Stimulated activated CD4-positive, alpha-beta T cell treated with anti-CD3 and anti-CD28 coated beads, Interleukin-1b, Interleukin-23, amount 100 ng/mL, for 1 hour (primary cell): ENCODE measurements at places on chromosomes 6 and 20.
A peak's percentile ranks its signal among the peaks of the same experiment; 100 is the strongest.

GRCh38 chr6:142112451-142113061 lies 20.2 kb upstream of the GJE1 start:
- peak; percentile 48 for DNase-seq

DNA sequence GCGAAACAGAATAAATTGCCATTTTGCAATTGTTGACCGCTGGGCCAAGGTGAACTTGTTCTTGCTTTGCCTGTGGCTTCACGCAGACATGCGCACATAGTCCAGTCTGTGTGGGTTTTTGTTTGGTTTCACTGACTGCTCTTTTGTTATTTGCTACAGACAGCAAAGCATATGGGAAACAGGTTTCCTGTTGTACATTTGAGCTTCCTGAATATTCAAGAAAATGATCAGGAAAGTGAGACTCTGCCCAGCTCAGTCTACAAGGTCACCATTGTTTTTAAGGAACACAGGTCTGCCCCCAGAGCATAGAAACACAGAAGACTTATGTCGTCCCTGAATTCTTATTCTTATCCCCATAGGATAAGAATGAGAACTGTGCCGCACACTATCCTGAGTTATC lies 55.6 kb downstream of the SASH1 start:
- no peak for DNase-seq

- DNase-seq, result no peak
These were observed 531.8 kb upstream of the JARID2 start for GRCh38 chr6:14713966-14714631.

GRCh38 chr6:90610301-90610750 lies 23.5 kb upstream of the MAP3K7 start:
- no peak for DNase-seq

GRCh38 chr6:3442431-3443220 lies 14.2 kb downstream of the SLC22A23 start:
- no peak for DNase-seq

DNA sequence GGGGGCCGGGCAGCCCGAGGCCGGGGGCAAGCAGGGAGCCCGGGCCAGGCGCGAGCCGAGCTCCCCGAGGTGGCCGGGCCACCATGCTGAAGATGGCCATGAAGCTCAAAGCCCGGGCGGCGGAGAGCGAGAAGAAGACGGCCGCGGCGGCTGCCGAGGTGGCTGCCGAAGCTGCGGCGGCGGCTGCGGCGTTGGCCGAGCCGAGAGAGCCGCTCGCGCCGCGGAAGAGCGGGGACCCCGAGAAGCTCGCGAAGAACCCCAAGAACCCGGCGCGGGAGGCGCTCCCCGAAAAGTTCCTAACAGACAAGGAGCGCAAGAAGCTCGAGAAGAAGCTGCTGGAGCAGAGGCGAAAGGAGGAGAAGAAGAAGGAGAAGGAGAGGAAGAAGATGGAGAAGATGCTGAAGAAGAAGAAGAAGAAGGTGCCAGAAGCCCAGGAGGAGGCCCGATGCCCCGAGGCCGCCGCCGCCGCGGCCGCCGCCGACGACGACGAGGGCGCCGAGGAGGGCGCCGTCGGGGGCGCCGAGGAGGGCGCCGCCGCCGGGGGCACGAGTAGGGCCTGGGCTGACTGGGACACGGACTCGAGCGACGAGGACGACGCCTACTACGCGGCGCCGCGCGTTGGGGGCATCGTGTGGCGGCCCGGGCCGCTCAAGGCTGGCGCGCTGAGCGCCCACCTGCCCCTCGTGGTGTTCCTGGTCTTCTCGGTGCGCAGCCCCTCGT lies 37.4 kb downstream of the GNAS start:
- DNase-seq, result no peak

DNA sequence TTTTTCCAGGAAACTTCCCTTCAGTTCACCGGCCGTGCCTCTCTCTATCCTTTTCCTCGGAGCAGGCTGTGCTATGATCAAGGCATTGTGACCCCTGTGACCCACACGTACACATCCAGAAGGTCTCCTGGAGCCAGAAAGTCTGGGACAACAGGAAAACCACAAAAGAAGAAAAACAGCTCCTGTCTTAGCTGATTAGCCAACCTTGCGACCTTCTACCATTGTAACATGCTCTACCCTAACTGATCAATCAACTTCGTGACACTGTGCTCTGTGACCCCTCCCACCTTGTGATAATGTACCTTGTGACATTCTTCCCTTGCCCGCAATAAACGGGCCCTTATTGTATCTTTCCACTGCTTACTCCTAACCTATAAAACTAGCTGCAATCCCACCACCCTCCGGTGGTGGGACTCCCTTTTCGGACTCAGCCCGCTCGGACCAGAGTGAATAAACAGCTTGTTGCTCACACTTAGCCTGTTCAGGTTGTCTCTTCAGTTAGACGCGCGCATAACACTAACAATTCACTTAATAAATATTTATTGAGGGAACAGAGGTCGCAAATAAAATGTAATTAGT lies 24.2 kb downstream of the ZNF311 start:
- no peak for DNase-seq

DNA sequence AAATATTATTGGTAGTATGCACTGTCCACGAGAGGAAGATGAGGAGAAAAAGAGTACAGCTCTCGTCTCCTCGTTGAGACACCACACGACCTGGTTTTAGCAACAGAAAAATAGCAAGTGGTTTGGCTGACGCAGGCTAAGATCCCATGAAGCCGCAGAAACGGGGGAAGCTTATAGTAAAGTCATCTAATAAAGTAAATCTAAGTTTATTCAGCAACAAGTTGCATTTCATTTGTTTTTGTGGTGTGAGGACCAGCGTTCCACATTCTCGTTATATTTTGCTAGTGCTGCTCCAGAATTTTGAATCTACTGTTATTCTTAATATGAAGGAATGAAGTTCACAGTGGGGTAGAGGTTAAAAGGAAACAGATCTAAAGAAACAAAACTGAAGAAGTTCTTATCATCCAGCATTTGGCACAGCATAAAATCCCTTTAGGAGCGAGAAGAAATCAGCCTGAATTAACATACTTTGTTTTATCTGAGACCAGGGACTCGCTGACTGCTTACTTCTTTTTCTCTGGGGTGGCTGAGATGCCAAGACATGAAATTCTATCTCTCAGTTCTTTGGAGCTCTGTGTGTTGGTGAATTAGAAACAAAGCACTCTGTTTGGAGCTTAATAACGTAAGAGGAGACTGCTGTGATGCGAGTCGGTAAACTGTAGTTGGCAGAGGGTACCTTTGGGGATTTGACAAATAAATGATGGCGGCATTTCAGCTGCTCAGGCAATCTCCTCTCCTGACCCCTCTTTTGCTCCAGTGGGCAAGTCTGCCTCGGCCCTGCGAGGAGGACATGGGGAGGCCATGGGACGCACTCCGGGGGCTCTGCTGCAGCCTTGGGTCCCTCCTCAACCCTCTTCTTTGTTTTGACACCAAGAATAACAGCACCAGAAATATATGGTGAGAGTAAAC lies 24.9 kb upstream of the IRF4 start:
- DNase-seq, result no peak

DNA sequence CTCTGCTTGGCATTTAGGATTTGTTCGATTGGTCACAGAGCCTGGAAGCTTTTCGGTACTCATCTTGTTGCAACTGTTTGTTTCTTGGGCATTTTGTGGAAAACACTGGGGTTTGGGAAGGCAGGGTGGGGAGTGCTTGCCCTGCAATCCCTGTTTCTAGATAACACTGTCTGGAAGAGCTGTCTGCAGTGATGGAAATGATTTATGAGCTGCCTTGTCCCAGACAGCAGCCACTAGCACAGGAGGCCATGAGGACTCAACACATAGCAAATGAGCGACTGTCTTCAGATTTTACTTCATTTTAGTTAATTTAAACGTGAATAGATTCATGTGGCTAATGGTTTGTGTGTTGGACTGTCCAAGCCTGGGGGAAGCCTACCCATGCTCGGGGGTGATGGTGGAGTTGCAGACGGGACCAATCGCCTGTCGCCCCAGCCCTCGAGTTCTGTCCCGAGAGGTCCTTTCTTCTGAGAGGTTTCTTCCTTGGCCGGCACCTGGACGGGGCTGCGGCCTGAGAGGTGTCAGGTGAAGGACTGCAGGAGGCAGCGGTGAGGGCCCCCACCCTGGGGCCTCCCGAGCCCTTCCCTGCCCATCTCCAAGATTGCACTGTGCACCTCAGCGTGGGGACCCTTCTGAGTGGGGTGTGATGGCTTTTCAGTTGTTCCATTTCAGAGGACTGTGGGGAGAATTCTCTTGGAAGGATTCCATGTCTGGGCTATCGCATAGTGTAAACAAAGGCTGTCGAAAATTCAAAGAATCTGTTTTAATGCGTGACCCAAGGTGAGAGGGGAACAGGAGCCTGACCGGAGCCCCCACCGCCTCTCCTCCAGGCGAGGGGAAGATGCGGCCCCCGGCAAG lies 55.4 kb downstream of the SMOC2 start:
- no peak for DNase-seq
